ENCODE measurements at places on chromosomes 3 and 15. TPM values are rescaled to one million over a fixed set of nuclear protein-coding genes. Genes with fewer than 3 reads are reported as not detected.

The ARPIN gene
- polyA plus RNA-seq, result 2.7 TPM

DNA sequence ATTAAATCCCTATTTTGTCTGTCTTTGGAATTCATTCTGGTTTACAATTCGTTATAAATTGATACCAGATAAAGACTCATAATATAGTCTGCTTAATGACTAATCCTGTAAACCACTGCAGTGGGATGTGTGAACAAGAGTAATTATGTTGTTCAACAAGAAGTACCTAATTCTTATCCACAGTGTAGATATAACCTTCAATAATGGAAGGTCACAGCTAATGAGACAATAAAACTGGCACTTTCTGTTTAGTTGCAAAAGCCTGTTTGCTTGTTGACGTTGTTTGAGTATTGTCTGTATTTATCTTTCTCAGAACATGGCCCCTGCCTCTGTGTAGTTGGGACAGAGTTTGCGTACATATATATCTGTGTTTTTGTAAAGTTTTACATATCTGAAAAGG is 26.7 kb downstream of the PIAS1 start:
- no peak for DNase-seq

DNA sequence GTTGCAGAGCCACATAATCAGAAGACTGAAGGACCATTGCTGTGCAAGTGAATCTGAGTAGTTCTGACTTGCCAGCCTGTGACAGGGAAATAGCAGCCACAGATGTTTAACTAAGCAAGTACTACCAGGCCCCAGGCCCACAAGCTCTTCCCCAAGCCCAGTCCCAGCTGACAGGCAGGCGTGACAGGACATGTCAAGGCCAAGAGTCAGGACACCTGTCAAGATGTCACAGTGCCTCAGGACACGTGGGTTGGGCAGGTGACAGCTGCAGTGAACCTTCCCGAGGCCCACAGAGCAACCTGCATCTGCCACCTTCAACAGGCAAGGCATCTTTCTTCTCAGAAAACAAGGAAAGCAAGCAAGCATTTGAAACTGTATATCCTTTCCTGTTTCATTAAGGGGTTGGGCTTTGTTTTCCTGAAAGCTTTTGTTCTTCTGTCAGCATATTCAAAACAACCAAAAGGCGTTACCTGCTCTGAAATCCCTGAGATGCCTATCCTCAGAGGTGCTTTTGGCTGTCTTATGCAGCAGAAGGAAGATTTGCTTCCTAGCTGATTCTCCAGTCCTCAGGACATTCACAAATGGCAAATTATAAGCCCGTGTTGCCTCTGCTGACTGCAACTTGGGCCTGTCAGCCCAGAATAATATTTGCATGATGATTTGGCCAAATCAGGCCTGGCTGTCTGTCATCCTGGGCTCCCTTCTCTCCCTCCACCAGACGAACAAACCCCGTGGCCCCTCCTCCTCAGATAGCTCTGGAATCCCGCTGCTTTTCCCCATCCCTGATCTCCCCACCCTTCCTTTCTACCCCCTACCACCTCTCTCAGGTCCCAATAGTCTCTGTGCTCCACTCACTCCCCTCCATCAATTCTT is 171.8 kb upstream of the WNT5A start:
- no peak for DNase-seq

GRCh38 chr3:69297501-69297900 is 88.4 kb downstream of the FRMD4B start:
- no peak for DNase-seq

DNA sequence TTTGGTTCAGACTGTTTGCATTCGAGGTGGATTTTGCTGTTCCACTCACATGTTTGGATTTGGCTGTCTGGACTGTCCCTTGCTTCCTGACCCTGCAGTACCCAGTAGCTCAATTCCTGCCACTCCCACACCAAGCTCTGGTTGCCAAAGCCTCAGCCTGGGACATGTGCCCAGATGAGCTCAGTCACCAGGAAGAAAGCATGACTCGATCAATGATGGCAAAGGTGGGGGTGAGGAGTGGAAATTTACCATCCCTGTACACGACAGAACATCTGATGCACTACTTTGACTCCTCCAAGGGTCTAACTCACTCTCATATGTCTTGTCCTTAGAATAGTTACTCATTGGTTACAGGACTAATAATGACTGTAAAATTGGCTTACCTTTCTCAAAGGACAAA is 45.2 kb downstream of the ZNF385D start:
- DNase-seq, result no peak

DNA sequence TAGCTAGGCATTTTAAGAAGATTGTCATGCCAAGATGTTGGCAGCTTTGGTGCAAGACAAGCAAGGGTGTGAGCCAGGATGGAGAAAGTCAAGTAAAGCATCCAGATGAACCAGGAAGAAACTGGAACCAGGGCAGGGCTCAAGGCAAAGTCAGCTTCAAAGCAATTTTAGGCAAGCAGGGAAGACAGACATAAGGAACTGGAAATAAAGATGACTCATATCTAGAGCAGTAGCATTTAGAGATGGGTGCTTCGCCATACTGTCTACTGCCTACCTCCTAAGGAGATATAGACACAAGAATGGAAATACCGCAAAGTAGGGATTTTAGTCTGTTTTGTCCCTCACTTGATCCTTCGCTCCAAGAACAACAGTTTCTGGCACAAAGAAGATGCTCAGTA is 59.9 kb downstream of the RYR3 start:
- no peak for DNase-seq

- no peak for DNase-seq
Observed at GRCh38 chr15:53212785-53213184, 422.6 kb upstream of the ONECUT1 start.

- no peak for DNase-seq
Observed at GRCh38 chr15:75358771-75359536, 9.5 kb downstream of the MAN2C1 start.
